Hematopoietic multipotent progenitor cell treated with erythropoietin and hydrocortisone succinate and interleukin-3 and kit ligand, for 4 days (in vitro differentiated cells): ENCODE measurements at places on chromosomes 12 and 14.
A peak's percentile ranks its signal among the peaks of the same experiment; 100 is the strongest.

GRCh38 chr12:95736631-95737030 is 53.9 kb downstream of the NTN4 start:
- DNase-seq: no peak

DNA sequence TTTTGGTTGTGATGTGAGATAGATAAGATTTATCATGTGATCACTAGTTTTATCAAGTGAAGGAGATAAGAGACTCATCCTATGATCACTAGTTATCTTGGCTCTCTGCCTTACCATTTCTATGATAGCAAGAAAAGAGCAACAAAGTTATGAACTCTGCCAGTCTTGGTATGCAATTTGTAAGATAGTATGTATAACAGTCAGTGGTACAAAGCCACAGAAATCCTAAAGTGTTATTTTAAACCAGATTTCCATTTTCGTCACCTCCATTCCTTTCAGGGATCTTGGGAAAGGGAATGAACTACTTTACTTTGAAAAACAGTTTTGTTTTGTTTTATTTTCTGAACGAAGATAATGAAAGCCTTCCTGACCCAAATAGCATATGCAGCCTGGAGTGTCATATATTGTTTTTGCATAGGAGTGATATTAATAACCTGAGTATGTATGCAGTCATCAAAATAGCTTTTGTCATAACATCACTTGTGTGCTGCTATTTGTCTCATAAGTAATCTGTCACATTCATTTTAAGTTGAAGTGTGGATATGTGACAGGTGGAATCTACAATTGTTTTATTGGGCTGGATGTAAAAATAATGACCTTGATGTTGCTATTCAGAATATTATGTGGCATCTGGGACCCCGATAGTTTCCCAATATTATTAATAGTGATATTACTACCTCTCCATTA is 35.0 kb downstream of the FLRT2 start:
- no peak for DNase-seq

DNA sequence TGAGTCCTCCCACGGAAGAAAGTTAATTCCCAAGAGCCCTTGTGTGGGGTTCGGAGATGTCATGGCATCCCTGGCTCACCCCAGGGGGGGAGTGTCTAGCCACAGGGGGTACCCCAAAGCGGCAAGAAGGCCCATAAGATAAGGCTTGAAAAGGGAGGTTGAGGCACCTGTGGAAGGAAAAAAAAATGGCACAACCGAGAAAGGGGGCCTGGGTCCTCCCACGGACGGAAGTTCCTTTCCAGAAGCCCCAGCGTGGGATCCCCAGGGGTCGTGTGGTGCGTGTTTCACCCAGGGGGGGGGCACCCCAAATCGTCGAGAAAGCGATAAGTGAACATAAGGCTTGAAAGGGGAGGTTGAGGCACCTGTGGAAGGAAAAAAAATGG is 266.7 kb downstream of the ALG10 start:
- DNase-seq: no peak

DNA sequence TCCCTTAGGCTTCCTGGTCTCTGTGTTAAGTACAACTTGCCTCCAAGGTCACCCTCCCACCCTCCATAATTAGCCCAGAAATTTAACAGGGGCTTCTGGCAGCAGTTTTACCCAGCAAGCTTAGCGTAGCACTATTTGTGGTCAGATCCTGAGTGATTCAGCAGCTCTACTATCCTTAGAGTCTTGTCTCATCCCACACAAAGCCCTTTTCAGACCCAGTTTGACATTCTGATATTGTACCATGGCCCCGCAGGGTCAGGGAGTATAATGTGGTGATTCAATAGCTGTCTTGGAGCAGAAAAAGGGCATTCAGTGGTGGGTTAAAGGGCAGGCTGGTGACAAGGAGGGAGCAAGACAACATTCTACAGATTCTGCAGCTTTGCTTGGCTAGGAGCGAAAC is 153.8 kb upstream of the DDHD1 start:
- no peak for DNase-seq

DNA sequence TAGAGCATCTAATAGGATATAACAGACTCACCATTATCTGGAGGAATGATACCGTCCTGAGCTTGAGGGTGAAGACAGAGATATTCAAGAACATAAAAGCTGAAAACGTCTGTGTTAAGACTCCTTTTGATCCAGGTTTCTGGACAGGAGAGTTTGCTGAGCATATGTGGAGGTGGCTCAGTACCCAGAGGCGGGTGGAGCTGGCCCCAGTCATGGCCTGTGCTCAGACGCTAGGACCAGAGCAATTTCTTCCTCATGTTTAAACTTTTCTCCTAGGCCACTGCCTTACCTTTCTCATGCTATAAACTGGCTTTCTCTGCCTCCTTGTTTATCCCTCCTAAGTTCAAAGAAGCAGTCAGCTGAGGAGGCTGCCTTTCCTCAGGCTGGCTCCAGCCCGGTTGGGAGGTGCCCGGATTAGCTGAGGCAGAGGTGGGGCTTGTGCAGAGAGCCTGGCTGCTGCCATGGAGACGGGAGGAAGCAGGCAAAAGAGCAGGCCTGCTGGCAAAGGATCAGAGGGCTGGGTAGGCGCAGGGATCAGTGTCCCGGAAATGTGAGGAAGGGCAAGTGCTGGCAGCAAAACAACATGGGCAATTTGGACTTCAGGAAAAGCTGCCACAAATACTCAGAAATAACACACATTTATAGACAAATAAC is 13.7 kb downstream of the COA8 start:
- DNase-seq: no peak

- no peak for DNase-seq
Measured at GRCh38 chr14:100526057-100526456, 61.2 kb downstream of the BEGAIN start.

GRCh38 chr12:6488240-6488639 is 4.8 kb downstream of the MRPL51 start:
- DNase-seq: no peak

DNA sequence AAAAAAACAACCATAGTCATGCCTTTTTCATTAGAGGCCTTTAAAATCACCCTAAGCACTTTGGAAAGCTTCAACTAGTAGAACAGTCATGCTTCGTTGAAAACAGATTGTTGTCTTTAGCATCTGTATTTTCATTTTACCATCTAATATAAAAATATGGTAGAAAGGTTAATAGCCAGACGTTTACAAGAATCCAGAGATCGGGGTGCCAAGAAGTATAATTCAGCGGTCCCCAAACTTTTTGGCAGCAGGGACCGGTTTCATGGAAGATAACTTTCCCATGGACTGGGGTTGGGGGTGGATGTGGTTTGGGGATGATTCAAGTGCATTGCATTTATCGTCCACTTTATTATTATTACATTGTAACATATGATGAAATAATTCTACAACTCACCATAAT is 138.4 kb downstream of the GLT1D1 start:
- no peak for DNase-seq

- DNase-seq: peak; percentile 27
Measured at GRCh38 chr14:91115986-91116770, 2.3 kb downstream of the DGLUCY start.

DNA sequence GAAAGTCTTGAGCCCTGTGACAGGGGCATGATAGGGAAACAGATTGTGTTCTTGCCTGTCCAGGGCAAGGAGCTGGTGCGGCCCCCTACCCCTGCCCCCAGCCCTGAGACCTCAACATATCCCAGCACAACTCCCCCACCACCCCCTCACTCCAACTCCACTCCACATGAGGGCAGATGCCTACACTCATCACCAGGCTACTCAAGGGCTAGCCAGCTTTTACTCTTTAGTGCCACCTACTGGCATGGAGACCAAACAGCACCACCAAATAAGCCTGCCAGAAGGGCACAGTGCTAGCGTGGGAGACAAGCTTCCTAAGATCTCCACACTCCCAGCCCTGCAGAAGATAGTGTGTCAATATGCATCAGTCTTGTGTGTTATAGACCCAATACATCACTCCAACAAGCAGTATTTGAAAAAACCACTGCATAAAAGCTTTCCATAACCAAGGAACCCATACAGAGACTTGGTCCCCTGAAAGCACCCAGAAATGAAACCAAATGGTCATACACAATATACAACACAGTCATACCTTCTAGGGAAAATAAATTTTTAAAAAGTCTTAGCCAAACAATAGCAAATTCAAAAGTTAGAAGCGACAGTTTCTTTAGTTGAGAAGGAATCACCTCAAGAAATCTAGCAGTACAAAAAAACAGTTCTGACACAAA is 154.4 kb downstream of the KCNK10 start:
- DNase-seq: peak; percentile 81

DNA sequence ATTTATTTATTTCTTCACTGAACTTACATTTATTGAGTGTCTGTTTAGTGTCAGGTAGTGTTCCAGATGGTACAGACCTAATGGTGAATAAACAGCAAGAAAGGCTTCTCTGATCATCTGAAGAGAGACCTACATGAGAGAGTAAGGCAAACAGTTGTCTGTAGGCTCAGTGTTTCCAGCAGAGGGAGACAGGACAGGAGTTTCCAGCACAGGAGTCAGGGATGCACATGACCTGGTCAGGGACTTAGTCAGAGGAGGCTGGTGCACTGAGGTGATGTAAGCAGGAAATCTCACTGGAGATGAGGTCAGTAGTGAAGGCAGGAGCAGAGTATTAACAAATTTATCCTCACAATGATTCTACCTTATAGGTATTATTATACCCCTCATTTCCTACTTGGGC is 233.2 kb downstream of the MDGA2 start:
- DNase-seq: peak; percentile 7

DNA sequence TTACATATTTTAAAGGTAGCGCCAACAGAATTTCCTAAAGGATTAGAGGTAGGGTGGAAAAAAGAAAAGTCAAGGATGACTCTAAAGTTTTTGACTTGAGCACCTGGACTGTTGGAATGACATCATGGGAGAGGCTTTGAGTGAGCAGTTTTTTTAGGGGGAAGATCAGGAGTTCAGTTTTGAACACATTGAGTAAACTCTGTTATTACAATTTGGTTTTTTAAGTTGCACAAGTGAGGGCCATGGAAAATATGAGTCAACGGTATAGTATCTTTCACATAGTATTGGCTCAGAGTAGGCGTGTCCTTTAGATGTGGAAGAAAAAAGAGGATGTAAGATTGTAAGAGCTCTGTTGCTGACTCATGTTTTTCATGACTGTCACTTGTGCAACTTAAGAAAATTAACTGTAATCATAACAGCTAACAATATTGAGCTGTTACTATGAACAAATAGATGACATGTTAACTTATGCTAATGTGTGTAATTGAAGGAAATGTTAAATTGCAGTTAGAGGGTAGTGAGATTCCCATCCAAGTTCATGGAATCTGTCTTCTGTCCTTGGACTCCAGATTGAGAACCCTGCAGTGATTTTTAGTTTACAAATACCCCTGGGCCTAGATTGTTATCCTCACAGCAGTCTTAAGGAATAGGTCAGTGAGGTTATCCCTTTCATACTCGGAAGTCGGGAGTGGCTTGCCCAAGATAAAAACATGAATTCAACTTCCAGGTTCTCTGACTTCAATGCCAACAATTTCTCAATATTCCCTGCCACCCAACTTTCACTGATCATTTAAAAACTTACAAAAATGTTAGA is 48.2 kb upstream of the ATP2B1 start:
- DNase-seq: peak; percentile 98

DNA sequence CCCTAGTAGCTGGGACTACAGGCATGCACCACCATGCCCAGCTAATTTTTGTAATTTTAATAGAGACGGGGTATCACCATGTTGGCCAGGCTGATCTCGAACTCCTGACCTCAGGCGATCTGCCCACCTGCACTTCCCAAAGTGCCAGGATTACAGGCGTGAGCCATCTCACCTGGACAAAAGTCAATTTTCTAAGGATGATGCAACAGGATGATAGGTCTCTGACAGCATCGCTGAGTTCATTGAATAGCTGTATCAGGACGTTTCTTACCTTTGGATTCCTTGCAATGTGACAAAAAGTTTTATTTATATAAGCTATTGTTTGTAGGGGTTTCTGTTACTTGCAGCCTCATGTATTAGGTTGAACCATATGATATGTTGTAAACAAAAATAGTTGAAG is 55.5 kb upstream of the PCED1B start:
- DNase-seq: no peak

DNA sequence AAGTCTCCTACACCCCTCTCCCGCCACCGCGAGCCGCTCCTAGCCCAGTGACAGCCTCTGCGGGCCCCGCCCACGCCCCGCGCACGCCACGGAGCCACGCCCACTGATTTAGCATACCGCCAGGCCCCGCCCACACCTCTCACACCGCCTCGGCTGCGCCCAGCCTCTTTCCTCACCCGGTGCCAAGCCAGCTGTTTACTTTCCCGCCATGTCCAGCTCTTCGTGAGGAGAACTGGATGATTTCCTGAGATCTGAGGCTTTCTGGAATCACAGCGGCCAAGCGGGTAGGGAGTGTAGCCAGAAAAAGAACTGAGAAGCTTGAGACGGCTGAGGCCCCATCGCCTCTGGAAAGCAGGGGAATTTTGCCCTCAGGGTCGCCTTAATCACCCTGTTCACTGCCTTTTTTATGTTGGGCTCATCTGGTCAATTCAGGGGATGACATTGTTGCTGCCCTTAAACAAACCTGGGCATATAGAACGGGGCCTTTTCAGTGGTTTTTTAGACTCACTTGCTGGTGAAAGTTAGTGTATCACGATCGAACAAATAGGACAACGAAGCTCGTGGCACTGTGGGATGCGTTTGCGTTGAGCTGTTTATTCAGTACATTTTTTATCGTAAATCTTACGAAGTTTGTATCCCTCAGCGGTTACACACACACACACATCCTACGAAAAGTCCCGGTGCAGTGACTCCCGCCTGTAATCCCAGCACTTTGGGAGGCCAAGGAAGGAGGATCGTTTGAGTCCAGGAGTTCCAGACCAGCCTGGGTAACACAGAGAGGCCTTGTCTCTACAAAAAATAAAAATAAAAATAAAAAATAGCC is at the start of gene RNF212B:
RNF212B (plus strand) TSS at position 165 of the 823 bp plus-strand sequence. CDS start 2,410 bp downstream, outside the sequence.
- peak; percentile 94 for DNase-seq

- peak; percentile 31 for DNase-seq
Measured at GRCh38 chr14:37143475-37143874, 28.9 kb downstream of the SLC25A21 start.

- peak; percentile 31 for DNase-seq
Measured at GRCh38 chr12:116456330-116457082, 102.7 kb upstream of the MAP1LC3B2 start.
